ENCODE measurements at places on chromosomes 2 and 18. TPM values are rescaled to one million over a fixed set of nuclear protein-coding genes. Genes with fewer than 3 reads are reported as not detected.
A peak's percentile ranks its signal among the peaks of the same experiment; 100 is the strongest.

- no peak for DNase-seq
Measured at GRCh38 chr18:78731016-78731397, 248.6 kb upstream of the SALL3 start.

DNA sequence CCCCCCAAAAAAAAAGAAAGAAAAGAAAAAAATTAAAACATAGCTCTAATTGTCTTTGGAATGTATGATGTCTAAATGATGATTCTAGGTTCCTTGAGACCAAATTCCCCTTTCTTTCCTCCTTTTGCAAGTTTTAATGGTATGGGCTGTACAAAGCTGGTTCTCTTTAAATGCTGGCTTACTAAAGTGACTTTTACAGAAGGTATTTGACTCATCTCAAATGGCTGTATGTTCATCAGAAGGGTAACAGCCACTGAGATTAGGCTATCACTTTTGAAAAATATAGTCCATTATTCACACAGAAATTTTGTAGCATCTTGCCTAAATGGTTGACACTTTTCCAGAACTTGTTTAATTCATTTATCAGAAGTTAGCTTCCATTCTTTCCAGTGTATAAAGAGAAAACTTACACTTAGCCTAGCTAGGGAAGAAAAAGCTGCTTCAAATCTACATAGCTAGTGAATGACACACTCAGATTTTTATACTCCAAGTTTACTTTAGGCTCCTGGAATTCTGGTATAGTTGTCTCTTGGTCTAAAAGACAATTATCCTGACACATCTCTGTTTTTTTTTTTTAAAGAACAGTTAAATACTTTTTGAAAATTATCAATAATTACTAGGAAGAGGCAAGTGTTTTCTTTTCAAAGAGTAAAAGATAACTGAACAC lies 622.6 kb downstream of the LRP1B start:
- peak; percentile 33 for DNase-seq

DNA sequence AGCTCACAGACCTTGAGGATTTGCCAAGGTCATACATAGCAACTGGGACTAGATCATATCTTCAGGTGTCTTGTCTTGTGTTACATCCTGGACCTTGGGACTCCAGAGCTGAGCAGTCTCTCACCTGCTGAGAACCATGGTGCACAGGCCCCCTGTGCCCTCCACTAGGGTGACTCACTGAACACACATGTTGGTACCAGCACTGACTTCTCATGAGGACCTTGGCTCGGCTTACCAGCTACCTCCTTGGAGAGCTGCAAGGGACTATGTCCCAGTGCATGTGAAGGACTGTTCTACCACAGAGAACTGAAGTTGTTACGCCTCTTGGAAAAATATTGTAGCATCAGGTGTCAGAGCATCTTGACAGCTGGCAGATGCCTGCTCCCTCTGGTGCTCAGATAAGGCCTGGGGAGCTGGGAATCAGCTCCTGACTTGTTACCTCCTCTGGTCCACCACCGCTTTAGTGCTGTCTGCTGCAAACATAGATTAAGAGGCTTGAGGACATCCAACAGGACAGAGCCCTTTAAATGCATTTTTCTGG lies 72.1 kb downstream of the WDSUB1 start:
- DNase-seq: no peak

ST6GAL2 gene
- not detected for total RNA-seq

- DNase-seq: peak; percentile 89
Measured at GRCh38 chr2:175154661-175155082, 13.3 kb downstream of the ATF2 start.

DNA sequence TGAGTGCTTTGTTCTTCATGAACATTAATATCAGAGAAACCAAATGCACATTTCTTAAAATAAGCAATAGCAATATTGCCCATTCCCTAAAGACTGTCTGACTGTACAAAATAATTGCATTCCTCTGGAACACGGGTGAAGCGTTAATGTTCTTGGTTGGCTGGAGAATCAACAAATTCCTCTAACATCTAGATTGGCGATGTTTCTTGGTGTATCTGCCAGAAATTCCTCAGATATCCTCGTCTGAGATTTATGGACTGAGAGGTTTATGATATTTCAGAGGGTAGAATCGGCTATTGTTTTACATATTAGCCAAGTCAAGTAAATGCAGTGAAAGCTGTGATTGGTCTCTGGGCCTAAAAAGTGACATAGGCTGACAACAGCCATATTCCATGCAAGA lies 27.1 kb upstream of the SPTBN1 start:
- DNase-seq: no peak

B3GNT7 gene
- total RNA-seq: under 0.01 TPM

DNA sequence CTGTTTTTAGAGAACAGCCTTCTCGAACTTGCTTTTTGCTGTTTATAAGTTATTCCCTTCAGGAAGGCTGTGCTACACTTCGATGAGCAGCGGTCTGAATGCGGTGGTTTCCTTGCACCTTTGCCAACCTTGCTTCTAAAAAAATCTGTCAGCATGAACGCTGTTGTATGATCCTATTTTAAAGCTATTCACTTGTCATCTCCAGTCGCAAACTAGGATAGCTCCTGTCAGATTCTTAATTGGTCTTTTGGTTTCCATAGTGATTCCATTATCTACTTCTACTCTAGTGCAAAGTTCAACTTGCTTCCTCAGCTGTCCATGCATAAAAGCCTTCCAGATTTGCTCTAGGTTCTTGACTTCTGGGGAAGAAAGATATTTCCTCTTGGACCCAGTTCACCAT lies 76.3 kb upstream of the GALNT3 start:
- no peak for DNase-seq

- DNase-seq: no peak
Measured at GRCh38 chr18:37783771-37784170, 218.2 kb upstream of the CELF4 start.

GRCh38 chr2:25362434-25363145 lies 20.9 kb upstream of the DNMT3A start:
- no peak for DNase-seq

Data from IMR-90 (cell line).